SJCRH30 (cell line): ENCODE measurements at places on chromosomes 4 and X. TPM values are rescaled to one million over a fixed set of nuclear protein-coding genes. Genes with fewer than 3 reads are reported as not detected.

- DNase-seq = peak; percentile 42
These were observed 65.6 kb downstream of the ATXN3L start for GRCh38 chrX:13254076-13254785.

Gene PFKFB1
- total RNA-seq = 0.14 TPM in 1 of 2 replicates, not detected in the other

Gene MAMLD1
- total RNA-seq = 5.5 and 5.6 TPM in 2 replicates

- DNase-seq = no peak
These were observed 66.3 kb downstream of the ABLIM2 start for GRCh38 chr4:8092282-8092681.

DNA sequence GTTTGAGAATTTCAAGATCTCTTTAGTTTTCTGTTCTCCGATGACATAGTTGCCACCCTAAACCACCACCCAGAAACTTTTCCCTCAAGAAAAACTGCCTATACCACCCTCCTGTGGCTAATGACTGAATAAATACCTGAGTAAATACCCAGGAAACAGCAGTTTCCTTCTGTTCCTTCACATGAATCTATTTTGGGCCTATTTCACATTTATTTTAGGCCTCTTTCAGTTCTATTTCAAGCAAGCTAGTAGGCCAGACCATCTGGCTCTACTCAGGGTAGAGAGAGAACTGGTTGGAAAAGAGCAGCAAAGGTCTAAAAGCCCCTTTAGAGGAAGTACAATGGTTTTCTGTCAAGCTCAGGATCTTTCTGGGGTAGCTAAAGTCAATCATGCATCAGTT, 23.4 kb downstream of the ARHGEF9 start:
- no peak for DNase-seq

Gene OTC
- not detected in 2 replicates for total RNA-seq

GRCh38 chr4:173074501-173074946, 94.1 kb upstream of the GALNT7 start:
- DNase-seq = peak; percentile 36

Gene CCNG2
- 48.0 and 52.6 TPM in 2 replicates for total RNA-seq

GRCh38 chr4:93384887-93385286, 443.7 kb upstream of the ATOH1 start:
- DNase-seq = no peak

DNA sequence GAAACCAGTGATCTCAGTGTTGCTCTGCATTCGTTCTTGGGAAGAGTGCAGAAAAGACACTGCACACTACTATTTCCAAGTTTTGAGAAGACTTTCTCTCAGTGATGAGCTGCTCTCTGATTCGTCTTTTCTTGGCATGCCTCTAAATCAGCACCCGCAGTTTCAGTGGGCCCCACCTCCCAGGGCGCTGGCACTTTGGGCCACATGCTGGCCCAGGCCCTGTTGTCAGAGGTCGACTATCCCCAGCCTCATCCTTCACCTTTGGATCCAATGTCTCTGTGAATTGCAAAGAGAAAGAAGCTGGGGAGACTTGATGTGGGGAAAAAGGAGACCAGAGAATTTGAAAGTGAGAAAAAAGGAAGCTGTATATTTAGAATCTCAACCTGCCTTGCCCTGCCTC, 644.1 kb upstream of the PITX2 start:
- no peak for DNase-seq

- peak; percentile 64 for DNase-seq
These were observed 172.9 kb downstream of the PRDM5 start for GRCh38 chr4:120749445-120750151.

GRCh38 chrX:112888916-112889315, 48.3 kb upstream of the AMOT start:
- no peak for DNase-seq

DNA sequence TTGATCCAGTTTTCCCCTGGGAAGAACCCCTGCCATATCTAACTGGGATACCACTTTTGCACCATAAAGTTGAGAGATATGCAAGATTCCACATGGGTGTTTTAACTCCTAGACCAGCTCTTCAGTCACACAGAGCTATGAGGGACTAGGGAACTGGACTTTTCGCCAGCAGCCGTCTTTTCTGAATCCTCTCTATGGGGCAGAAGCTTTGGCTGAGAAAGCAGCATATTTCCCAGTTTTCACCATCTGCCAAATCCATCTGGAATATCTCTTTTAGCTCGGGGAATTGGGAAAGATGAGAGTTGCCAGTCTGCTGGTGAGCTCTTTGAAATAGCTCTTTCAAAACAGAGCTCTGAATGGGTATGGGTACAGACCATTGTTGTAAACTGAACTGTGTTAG, 20.9 kb downstream of the APOOL start:
- DNase-seq = no peak

Gene BMP15
- not detected in 2 replicates for total RNA-seq

GRCh38 chr4:169024762-169025161, 14.7 kb upstream of the CBR4 start:
- DNase-seq = peak; percentile 5

DNA sequence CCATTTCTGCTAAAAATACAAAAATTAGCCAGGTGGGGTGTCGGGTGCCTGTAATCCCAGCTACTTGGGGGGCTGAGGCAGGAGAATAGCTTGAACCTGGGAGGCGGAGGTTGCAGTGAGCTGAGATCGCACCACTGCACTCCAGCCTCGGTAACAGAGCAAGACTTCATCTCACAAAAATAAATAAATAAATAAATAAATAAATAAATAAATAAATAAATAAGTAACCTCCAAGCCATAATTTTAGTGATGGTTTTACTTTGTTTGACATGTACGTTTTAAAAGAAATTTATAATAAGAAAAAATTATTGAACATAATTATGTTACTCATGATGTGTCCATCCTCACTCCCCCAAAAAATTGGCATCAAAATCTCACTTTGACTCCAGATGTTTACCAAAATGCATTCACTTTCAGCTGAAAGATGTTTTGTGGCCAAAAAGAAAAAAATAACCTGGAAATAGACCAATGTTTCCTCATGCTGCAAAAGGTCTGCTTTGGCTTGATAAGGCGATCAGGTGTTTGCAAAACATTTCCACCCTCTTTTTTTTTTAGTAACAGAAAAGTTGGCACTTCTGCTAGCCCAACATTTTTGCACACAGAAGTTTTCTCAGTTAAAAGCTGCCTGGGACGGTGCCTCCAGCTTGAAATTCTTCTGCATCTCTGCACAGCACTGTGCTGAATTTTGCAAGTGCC, 42.2 kb upstream of the DHRSX start:
- DNase-seq = no peak

Gene NKX1-1
- total RNA-seq = not detected in 2 replicates

Gene COX7B2
- total RNA-seq = not detected in 2 replicates

- peak; percentile 5 for DNase-seq
These were observed 274.6 kb upstream of the MAGEB2 start for GRCh38 chrX:29940750-29941149.

- DNase-seq = no peak
These were observed 251.7 kb downstream of the MAPK10 start for GRCh38 chr4:86108137-86108536.

DNA sequence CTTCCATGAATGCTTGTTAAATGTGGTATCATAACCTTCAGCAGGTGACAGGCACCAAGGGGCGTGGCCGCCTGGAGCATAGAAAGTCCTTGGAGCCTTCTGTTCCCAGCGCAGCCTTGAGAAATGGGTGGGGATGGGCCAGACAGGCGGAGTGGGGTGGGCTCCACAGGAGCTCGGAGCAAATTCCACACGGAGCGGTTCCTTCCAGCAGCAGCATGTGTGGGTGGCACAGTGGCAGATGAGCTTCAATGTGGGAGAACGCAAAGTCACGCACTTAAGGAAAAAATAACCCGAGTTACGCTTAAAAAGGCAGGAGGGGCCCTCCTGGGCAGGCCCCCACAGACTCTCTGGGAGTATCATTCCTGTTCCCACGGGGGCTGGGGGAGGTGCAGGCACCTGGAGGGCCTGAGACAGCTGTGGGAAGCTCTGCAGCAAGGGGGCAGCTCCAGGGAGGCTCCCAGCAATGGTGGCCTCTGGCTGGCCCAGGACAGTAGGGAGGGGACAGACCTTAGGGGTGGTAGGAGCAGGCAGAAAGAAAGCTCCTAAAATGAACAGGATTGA, 15.3 kb downstream of the TMEM271 start:
- no peak for DNase-seq

Gene MAGEC3
- not detected in 2 replicates for total RNA-seq

Gene BMX
- 0.05 and 0.08 TPM in 2 replicates for total RNA-seq

- no peak for DNase-seq
These were observed 46.4 kb downstream of the NUDT6 start for GRCh38 chr4:122875949-122876348.

Gene MTMR8
- not detected in 2 replicates for total RNA-seq

Gene S100G
- not detected in 2 replicates for total RNA-seq

Gene SYNPO2
- 8.5 and 9.2 TPM in 2 replicates for total RNA-seq

Gene NUDT10
- 2.2 and 2.7 TPM in 2 replicates for total RNA-seq

- no peak for DNase-seq
These were observed 239.0 kb upstream of the DIAPH2 start for GRCh38 chrX:96445531-96446065.

Gene VSIG4
- total RNA-seq = not detected in 2 replicates

- no peak for DNase-seq
These were observed 157.6 kb downstream of the DCLK2 start for GRCh38 chr4:150235808-150236271.

Gene STATH
- total RNA-seq = 6.3 and 6.8 TPM in 2 replicates

Gene SPOCK3
- 82.1 and 91.6 TPM in 2 replicates for total RNA-seq

DNA sequence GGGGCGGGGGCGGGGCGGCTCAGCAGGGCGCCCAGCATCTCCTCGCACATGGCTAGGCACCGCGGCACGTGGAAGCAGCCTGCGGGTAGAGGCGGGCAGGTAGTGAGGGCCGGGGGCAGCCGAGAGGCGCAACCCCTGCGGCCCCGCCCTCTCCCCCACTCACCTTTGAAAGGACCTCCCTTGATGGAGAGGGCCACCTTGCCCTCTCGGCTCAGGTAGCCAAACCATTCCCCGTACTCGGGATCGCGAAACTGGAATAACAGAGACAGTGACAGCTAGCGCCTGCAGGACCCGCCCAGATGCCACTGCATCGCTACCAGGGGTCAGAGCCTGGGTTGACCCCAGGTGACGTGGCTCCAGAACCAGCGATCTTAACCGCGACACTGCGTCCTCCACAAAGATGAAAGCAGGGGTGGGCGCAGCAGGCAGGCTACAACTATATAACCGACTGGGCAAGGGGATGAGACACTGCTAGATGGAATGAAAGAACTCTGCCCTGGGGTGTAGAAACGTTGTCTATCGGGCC, 552 bp upstream of the NAA10 start:
- no peak for DNase-seq

DNA sequence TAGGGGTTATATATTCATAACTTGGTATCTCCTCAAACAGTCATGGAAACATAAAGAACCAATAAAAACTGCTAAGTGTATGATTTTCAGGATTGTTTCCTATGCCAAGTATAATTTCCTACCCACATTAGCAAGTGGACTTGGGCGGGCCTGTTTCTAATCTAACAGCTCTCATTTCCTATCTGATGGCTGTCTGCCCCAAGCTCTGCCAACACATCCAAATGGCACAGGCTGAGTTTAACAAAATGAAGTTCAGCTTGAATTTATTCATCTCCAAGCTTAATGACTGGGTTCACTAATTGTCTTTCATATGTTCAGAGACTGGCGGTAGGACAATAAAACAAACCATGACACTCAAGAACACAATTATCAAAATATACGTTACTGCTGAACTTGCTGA, 55.5 kb upstream of the S100G start:
- no peak for DNase-seq

GRCh38 chrX:79618280-79618679, 251.1 kb upstream of the ITM2A start:
- no peak for DNase-seq

- peak; percentile 84 for DNase-seq
These were observed 916 bp downstream of the MXRA5 start for GRCh38 chrX:3345281-3346191.

GRCh38 chr4:158817562-158818296, 48.9 kb downstream of the FNIP2 start:
- DNase-seq = no peak

Gene TCEAL6
- total RNA-seq = not detected in 2 replicates

GRCh38 chr4:152943672-152944071, 7.5 kb downstream of the FHDC1 start:
- DNase-seq = peak; percentile 4

Gene AVPR2
- total RNA-seq = not detected in 2 replicates

- peak; percentile 56 for DNase-seq
These were observed 56.9 kb upstream of the SMIM10 start for GRCh38 chrX:134933911-134934310.

- no peak for DNase-seq
These were observed 7.1 kb upstream of the ELF2 start for GRCh38 chr4:139184129-139184528.

Gene CT45A3
- not detected in 2 replicates for total RNA-seq

Gene EDNRA
- total RNA-seq = 1.1 TPM in 2 replicates

- DNase-seq = no peak
These were observed 240.5 kb downstream of the GRIA3 start for GRCh38 chrX:123424546-123424945.

DNA sequence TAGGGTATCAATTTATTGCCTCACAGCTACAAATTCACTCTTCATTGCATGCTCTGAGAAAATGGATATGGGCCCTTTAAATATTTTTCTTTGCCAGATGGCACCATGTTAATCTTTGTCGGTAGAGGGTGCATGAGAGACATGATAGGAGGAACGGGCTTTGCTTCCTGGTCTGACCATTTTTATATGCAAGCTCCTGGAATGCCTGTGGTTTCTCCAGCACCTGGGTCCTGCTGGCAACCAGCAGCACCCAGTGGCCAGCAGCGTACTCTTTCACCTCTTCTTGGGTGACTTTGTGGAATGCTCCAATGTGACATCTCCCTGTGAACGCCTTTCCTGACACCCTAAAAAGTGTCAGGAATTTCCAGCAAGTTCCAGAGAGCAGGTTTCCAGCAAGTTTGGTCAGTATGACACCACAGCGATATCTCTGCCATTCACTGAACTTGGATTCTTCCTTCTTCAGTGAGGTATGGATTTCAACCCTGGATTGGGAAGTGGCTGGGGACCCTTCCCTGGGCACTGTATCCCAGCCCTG, 140.3 kb upstream of the PGRMC2 start:
- peak; percentile 80 for DNase-seq

Gene SLC49A3
- 0.13 TPM in 1 of 2 replicates, not detected in the other for total RNA-seq

DNA sequence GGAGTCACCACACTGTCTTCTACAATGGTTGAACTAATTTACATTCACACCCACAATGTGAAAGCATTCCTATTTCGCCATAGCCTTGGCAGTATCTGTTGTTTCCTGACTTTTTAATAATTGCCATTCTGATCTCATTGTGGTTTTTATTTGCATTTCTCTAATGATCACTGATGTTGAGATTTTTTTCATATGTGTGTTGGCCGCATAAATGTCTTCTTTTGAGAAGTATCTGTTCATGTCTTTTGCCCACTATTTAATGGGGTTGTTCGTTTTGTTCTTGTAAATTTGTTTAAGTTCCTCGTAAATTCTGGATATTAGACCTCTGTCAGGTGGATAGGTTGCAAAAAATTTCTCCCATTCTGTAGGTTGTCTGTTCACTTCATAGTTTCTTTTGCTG, 519.1 kb downstream of the STPG2 start:
- no peak for DNase-seq

DNA sequence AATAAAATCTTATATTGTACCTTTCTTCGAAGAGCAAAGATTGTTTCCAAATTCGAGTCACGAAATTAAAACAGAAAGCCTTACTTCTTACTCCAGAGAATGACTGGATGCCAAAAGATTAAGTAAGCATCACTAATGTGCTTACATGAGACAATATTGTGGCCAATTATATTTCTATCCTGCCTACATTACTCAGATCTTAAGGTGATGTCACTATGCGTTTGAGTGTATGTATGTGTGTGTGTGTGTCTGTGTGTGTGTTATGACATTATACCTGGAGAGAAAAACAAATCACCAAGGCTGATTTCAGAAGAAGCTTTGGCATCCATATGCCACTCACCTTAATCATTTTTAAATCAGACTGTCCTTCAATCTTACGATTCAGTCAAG, 556.3 kb downstream of the PPARGC1A start:
- DNase-seq = no peak

- no peak for DNase-seq
These were observed 65.7 kb downstream of the MXRA5 start for GRCh38 chrX:3280706-3281105.

Gene F8A2
- not detected in 2 replicates for total RNA-seq

Gene GPC3
- 27.6 and 27.9 TPM in 2 replicates for total RNA-seq
